Stimulated activated CD8-positive, alpha-beta memory T cell treated with anti-CD3 and anti-CD28 coated beads, Interleukin-4, amount 100 ng/mL, for 4 hours (primary cell): ENCODE measurements at places on chromosomes 2 and 18.

DNA sequence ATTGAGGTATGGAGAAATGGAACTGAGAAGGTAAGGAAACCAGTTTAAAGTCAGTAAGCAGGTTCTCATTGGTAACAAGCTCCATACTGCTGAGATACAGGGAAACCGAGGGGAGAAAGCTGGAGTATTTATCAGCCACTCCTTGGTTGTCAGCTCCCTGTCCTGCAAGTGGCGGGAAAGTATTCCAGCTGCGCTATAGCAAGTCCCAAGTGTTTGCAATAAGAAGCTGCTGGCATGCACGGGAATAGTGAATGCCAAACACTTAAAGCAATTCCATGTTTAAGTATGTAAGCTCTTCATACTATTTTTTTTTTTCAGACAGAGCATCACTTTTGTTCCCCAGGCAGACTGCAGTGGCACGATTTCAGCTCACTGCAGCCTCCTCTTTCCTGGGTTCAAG is 1601.1 kb downstream of the SUCLG1 start:
- DNase-seq: no peak

DNA sequence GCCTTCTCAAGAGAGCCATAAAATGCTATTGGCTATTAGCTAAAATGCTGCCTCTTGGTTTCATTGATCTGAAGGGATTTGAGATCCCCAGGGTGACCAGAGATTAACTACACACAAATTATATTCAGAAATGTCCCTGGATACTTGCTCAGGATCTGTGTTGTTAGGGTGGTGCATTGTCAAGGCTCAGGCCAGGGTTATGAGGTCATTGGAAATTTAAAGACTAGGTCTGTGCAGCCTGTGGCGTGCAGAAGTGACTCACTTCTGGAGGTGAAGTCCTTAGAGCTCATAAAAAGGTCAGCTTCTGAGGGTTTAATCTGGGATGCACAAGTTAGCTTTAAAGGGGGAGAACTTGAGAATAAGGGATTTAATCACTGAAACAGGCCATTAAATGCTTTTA is 23.5 kb downstream of the LRRTM1 start:
- DNase-seq: no peak

DNA sequence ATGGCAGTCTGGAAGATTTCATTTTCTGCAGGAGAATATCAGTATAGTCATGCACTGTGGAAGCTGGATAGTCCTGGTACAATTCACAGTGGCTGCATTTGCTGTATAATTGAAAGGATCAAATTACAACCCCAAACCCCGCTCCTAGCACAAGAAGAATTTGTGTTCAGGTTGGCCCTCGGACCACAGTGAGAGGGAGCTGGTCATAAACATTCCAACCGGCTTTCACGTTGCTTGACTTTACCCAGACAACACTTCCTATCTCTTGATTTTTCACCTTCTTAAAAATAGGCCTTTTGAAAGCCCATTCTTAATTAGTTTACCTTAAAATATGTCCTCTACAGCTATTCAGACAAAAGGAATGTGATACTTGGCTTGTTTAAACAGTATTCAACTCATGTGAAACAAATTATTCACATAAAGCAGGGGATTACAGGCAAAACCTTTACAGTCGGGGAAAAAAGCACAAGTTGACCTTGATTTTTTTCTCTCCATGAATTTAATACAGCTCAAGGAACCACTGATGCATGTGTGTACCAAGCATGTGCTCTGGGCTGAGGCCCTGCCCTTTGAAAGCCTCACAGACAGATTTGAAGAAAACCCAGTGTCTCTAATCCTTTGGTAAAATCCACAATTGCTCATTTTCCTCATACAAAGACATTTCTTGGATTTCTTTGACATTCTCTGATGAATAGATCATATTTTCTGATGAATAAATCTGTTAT is 143.0 kb upstream of the SOX11 start:
- no peak for DNase-seq

DNA sequence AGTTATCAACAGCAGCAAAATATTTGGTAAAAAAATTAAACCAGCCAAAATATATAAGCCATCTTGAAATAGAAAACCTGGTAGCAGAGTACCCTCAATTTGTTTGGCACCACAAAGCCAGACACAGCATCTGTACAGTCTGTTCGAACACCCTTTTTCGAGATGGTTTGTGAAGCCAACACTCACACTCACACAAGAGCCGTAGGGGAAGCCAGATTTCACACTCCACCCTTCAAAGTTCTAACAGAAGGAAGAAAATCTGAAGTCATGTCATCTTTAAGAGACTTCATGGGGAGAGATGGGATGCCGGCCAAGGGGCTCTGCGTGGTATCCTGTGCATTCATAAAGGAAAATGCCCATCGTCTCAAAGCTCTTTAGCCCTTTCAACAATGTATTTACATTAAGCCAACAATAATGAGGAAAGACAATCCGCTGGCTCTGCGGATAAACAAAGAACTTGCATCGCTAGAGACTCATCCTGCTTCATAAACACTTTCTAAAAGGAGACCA is 451.5 kb upstream of the CHST9 start:
- DNase-seq: no peak

DNA sequence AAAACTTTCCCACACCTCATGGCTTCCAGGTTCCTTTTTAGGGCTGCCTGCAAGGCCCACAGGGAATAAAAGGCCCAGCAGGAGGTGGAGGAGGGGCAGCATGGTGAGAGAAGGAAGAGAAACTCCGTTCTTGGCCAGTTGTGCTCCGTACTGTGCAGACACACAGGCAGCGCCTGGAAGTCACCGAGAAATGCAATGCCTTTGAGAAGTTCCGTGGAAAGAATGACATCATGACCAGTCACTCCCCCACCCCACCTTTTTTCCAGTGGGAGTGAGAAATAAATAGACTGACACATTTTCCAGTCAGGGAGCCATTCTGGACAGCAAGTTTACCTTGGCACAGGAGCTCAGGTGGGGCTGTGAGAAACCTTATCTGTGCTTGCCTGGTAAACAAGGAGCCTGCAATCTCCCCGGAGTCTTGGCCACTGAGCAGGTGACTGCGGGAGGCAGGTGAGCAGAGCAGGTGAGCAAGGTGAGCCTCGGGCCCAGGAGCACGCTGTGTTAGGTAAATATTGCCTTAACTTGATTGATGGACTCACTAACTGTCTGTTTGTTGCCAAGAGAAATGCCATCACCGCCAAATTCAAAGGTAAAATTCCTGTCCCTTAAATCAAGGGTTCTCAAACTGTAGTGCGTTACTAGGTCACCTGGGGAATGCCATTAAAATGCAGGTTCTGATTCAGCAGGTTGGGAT is 13.5 kb upstream of the LBH start:
- DNase-seq: no peak

- no peak for DNase-seq
Measured at GRCh38 chr2:160315337-160315736, 115.3 kb upstream of the ITGB6 start.

DNA sequence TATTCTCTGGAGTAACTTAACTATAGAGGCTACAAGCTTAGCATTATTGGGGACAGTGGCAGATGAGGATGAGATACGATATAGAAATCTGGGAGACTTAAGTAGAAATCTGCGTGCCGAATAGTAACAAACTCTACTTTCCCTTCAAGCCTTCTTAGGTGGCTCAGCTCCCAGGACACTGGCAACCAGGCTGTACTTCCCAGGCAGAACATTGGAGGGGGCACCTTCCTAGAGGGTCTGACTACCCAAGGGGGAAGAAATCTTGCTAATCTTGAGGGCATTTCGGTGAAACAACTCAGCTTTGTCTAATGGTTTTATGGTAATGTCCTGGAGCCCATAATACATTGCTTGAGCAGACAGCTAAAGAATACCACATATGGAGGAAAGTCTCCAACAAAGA is 126.2 kb upstream of the DTNA start:
- no peak for DNase-seq

- no peak for DNase-seq
Measured at GRCh38 chr18:79809482-79810192, 11.9 kb downstream of the KCNG2 start.

DNA sequence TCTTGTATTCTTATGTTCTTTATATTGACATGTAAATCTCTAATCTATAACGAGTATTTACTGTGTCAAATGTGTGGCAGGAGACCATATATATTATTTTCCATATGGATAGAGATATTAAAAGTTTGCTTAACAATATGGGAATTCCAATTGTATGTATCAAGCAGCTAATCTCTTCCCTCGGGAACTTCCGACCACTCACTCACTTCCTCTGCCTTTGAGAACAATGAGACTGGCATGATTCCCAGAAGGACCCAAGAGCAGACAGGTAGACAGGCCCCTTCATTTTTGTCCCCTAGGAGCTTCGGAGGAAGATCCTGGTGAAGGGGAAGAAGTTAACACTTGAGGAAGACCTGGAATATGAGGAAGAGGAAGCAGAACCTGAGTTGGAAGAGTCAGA is 24.1 kb downstream of the PLCD4 start:
- no peak for DNase-seq

GRCh38 chr2:5766056-5766455 is 73.9 kb downstream of the SOX11 start:
- DNase-seq: no peak

DNA sequence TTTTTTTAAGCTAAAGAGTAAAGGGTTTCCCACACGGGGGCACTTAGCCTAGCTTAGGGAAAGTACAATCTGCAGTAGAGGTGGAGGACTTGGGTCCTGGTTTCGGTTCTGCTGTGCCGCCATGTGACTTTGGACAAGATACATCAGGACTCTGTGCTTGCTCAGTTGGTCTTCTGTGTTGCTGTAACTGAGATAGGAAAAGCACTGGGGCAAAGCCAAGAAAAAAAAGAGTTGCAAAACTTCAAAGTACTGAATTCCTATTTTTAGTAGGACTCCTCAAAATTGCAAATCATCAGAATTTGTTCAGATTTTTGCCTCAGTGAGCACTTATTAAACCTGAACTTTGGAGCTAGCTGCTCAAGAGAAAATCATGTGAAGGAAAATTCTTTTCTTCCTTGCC is 96.3 kb upstream of the STON1 start:
- no peak for DNase-seq

- DNase-seq: no peak
Measured at GRCh38 chr2:179512281-179513035, 247.8 kb upstream of the SESTD1 start.

- no peak for DNase-seq
Measured at GRCh38 chr2:241273210-241274020, 42.1 kb downstream of the HDLBP start.

GRCh38 chr18:73688851-73689711 is 458.6 kb downstream of the FBXO15 start:
- DNase-seq: no peak

DNA sequence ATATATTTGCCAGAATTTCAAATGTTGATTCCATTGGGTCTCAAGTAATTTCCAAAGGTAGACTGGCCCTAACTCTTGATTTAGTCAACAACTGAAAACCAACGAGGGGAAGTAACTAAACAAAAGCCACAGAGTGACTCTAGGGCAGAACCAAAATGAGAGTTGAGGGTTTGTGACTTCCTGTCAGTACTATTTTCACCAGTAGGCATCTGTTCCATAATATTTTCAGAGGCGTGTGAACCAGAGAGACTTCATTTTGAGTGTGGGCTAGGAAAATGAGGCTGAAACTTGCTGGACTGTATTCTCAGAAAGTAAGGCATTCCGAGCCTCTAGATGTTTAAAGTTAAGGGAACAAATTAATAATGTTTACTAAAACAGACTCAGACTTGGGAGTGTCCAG is 70.6 kb downstream of the GDF7 start:
- no peak for DNase-seq

DNA sequence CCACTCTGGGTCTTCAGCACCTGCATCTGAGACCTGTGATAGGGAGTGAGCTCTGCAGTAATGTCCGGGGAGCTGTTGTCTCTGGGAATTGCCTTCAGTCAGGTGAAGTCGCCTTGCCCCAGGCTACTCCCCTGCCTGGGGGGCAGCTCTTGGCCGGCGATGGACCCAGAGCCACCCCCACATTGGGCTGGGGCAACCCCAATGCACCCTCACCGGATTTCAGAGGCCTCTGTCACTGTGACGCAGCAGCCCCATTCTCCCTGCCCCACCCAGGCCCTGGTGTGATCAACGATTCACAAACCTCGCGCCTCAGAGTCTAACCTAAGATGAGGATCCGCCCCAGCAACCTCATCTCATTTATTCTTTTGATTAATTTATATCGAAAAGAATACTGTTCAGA is 303.6 kb downstream of the NDUFA10 start:
- no peak for DNase-seq

GRCh38 chr2:105647731-105648130 is 97.0 kb upstream of the NCK2 start:
- DNase-seq: no peak

GRCh38 chr2:10517351-10518043 is 69.4 kb upstream of the ODC1 start:
- no peak for DNase-seq

- no peak for DNase-seq
Measured at GRCh38 chr2:55063713-55064323, 13.6 kb upstream of the RTN4 start.

DNA sequence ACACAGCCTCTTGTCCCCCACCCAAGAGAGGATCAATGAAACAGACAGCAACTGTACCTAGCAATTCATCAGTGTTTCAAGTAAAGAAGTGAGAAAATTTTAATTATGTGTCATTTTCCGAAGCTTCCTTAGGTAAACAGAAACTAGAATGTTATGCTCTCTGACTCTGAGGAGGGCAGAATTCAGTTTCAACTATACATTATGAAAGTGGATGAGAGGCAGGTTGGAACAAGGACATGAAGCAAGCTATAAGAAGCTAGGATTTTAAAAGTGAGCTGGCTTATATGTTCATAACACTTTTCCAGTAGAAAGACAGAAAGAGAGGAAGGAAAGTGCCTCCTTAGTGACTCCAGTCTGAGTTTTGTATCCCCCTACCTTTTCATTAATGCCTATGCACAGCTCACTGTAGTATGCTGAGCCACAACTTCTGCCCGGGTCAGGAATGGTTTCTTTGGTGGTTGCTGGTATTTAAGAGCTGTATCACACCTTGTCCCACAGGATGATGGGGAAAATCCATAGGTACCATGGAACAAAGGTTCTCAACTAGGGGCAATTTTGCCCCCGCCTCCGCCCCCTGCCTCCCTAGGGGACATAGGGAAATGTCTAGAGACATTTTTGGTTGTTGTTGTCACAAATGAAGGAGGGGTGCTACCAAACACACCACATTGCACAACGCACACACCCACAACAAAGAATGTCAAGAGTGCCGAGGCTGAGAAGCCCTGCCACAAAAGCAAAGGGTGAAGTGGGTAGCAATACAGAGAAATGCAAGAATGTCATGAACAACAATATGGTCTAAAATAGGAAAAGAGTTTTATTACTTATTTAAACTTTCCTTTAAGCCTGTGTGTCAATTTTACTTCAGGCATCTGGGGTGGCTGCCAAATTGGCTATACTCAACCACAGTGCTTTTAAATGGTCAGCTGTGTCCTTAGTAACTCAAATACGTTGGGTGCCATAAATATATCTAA is 161.0 kb upstream of the ZFP36L2 start:
- DNase-seq: no peak

DNA sequence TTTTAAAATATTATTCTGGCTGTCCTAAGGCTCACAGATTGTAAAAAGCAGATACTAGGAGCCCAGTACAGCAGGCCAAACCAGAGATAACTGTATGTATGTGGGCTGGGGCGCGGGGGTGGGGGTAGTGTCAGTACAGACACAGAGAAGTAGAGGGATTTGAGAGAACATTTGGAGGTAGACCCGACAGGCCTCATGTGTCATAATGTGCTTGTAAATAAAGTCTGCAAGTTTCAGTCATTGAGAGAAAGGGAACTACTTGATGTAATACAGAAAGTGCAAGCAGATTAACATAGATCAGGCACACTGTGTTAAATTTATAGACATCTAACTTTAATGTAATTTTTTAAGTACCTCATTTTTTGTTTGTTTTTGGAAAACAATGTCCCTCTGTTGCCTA is 7.4 kb upstream of the POLI start:
- no peak for DNase-seq
